ENCODE measurements at places on chromosomes 4 and X. TPM values are rescaled to one million over a fixed set of nuclear protein-coding genes. Genes with fewer than 3 reads are reported as not detected.

- peaks cover 3% of the 10 kb centered on the region for H3K27me3 ChIP-seq
- H3K4me1 ChIP-seq, result no peaks in the 10 kb centered on the region
- no peak overlapping the region for H3K27ac ChIP-seq
Measured at GRCh38 chrX:68146054-68146453, 287.2 kb downstream of the OPHN1 start.

Gene CT55
- not detected for polyA plus RNA-seq

Gene MAGEA6
- not detected for polyA plus RNA-seq

GRCh38 chrX:133677123-133678063, 262.1 kb upstream of the GPC4 start:
- H3K4me1 ChIP-seq, result no peaks in the 10 kb centered on the region
- H3K27ac ChIP-seq, result peak overlapping the region; percentile 28
- H3K4me3 ChIP-seq, result no peak overlapping the region

Gene LEF1
- polyA plus RNA-seq, result 0.61 TPM

DNA sequence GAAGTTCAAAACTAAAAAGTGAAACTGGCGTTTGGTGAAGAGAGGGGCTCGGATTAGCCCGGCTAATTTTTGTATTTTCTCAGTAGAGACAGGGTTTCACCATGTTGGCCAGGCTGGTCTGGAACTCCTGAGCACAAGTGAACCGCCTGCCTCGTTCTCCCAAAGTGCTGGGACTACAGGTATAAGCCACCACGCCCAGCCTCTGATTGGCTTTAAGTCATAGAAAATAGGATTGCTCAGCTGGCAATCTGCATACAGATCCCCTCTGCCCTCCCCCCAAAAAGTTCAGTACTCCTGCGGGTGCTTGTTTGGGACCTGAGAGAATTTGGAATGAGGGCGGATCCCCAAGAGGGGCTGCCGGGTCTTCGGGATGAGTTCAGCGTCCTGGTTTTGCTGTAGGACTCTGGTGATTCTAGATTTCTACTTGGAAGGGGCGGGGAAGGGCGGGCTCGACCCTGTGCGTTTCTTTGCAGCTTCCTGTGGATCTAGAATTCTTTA, 537 bp upstream of the PRKX start:
- no peaks in the 10 kb centered on the region for H3K36me3 ChIP-seq
- no peak for DNase-seq
- H3K4me3 ChIP-seq, result peak overlapping the region; percentile 49
- no peaks in the 10 kb centered on the region for H3K4me1 ChIP-seq
- H3K27ac ChIP-seq, result peak overlapping the region; percentile 16
- H3K27me3 ChIP-seq, result no peaks in the 10 kb centered on the region

Gene TSPAN6
- 22.8 TPM for polyA plus RNA-seq

DNA sequence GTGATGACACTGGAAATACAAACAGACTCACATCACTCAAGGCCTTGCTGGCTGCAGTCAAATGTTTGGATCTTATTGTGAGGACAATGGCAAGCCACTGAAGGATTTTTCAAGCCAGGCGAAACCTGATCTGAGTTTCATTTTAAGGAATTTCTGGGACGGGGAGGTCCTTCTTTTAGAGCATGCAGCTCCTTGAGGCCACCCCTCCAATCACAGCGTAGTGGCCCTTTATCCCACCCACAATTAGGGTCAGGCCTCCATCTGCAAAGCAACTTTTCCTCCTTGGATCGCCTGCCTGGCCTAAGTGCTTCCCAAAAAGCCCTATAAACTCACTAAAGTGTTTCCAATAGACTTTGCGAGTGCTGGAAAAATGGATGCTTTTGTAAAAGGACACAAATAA, 115.5 kb downstream of the EFHC2 start:
- no peaks in the 10 kb centered on the region for H3K27me3 ChIP-seq
- DNase-seq, result no peak
- H3K4me3 ChIP-seq, result no peak overlapping the region
- peaks cover 17% of the 10 kb centered on the region for H3K4me1 ChIP-seq
- no peak overlapping the region for H3K27ac ChIP-seq

- no peaks in the 10 kb centered on the region for H3K27me3 ChIP-seq
- no peaks in the 10 kb centered on the region for H3K36me3 ChIP-seq
- no peak overlapping the region for H3K4me3 ChIP-seq
- no peaks in the 10 kb centered on the region for H3K4me1 ChIP-seq
Measured at GRCh38 chr4:13705521-13706041, 78.1 kb upstream of the BOD1L1 start.

Gene REELD1
- 3.4 TPM for polyA plus RNA-seq

DNA sequence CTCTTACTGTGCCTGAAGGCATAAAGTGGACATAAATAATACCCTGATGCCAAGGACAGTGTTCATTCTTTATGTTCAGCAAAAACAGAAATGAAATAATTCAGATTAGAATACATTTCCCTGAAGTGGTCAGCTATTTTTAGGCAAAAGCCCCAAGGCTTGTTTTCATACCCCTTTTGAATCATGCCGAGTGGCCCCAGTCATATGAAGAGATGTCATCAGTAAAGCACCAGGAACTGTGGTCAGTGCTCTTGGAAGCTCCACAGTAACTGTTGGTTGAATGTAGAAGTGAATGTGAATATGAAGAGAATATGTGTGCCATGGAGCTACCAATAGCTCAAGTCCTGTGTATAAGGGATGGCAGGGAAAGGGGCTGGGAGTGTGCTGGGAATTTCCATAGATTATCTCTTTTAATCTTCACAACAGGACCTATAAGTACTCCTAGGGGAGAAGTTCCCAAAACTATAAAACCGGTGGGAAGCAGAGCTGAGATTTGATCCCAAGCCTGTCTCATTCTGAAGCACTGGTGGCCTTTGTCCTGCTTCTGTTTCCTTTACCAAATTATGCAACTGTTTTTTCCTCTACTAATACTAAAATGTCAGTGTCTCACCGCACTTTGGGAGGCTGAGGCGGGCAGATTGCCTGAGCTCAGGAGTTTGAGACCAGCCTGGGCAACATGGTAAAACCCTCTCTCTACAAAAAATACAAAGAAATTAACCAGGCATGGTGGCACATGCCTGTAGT, 52.6 kb downstream of the FNIP2 start:
- H3K4me1 ChIP-seq, result peaks cover 82% of the 10 kb centered on the region
- H3K27me3 ChIP-seq, result no peaks in the 10 kb centered on the region
- peak overlapping the region; percentile 91 for H3K27ac ChIP-seq
- no peak overlapping the region for H3K4me3 ChIP-seq
- H3K36me3 ChIP-seq, result no peaks in the 10 kb centered on the region
- DNase-seq, result no peak

- H3K4me1 ChIP-seq, result no peaks in the 10 kb centered on the region
- no peaks in the 10 kb centered on the region for H3K27me3 ChIP-seq
- no peak for DNase-seq
- no peak overlapping the region for H3K27ac ChIP-seq
- no peaks in the 10 kb centered on the region for H3K36me3 ChIP-seq
- no peak overlapping the region for H3K4me3 ChIP-seq
Measured at GRCh38 chrX:42020225-42020624, 96.9 kb upstream of the CASK start.

- H3K4me3 ChIP-seq, result no peak overlapping the region
- DNase-seq, result no peak
- no peaks in the 10 kb centered on the region for H3K27me3 ChIP-seq
- H3K27ac ChIP-seq, result no peak overlapping the region
Measured at GRCh38 chrX:55754861-55755294, 37.3 kb downstream of the RRAGB start.
